ENCODE measurements at places on chromosomes 7 and 10. TPM values are rescaled to one million over a fixed set of nuclear protein-coding genes. Genes with fewer than 3 reads are reported as not detected.

DNA sequence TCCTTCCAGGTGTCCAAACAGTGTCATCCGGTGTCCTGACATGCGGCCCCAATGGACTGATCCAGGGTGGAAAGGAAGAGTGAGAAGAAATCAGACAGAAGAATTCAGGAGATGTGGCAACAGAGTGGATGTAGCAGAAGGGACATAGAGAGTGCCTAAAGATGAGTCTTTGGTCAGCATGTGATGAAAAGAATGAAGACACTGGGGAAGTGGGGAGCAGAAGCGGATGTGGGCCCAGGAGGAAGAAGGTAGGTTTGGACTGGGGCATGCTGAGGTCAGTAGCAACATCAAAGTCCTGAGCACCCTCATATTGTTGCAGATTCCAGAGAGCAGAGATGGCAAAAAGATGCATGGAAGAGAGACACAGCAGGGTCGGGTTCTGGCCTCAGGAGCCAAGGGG, 71.8 kb upstream of the STEAP1B start:
- H3K36me3 ChIP-seq, result no peaks in the 10 kb centered on the region
- no peaks in the 10 kb centered on the region for H3K27me3 ChIP-seq
- no peak overlapping the region for H3K27ac ChIP-seq
- H3K4me3 ChIP-seq, result no peak overlapping the region

GRCh38 chr10:42937048-42937447, 139.8 kb upstream of the RET start:
- H3K27me3 ChIP-seq, result no peaks in the 10 kb centered on the region
- H3K27ac ChIP-seq, result no peak overlapping the region
- H3K4me3 ChIP-seq, result no peak overlapping the region

The PILRA gene
- 8.6 TPM for total RNA-seq

DNA sequence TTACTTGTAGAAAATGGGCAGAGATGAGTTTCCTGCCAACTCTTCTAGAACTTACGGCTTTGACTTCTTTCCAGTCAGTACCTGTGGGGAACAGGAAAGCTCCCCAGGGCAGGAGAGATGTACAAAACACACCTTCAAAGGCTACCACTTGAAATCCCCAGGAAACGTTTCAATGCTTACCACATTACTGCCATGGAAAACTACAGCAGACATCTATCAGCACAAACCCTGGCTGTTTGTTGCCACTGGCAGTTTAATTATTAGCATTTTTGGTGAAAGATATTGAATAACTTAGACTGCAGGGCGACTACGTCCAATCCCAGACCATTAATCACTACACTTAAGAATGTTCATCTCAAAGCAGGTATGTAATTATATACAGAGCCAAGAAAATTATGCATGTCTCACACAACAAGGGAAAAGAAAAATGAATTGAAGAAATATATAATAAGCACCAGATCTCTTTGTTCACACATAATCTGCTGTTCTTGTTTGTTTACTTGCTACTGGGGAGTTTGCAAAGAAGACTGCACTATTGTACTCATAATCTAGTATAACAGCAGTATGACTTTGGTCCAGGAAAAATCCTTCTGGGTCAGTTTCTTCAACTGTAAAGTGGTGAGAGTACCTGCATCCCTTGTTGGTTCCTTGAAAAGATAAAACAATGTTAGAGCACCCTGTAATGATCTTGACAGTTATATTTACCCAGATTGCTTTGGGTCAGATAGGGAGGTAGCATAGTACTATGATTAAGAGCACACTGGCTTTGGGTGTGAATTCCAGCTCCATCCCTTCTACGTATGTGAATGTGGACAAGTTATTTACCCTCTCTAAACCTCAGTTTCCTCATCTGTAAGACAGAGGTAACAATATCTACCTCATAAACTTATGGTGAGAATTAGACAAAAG, 138.3 kb downstream of the DOCK4 start:
- no peaks in the 10 kb centered on the region for H3K27me3 ChIP-seq
- no peaks in the 10 kb centered on the region for H3K36me3 ChIP-seq
- DNase-seq, result no peak
- H3K4me3 ChIP-seq, result no peak overlapping the region
- H3K27ac ChIP-seq, result peak overlapping the region; percentile 13
- H3K4me1 ChIP-seq, result peaks cover 18% of the 10 kb centered on the region

The RHOBTB1 gene
- 9.4 TPM for total RNA-seq

The CLCN1 gene
- not detected for total RNA-seq

DNA sequence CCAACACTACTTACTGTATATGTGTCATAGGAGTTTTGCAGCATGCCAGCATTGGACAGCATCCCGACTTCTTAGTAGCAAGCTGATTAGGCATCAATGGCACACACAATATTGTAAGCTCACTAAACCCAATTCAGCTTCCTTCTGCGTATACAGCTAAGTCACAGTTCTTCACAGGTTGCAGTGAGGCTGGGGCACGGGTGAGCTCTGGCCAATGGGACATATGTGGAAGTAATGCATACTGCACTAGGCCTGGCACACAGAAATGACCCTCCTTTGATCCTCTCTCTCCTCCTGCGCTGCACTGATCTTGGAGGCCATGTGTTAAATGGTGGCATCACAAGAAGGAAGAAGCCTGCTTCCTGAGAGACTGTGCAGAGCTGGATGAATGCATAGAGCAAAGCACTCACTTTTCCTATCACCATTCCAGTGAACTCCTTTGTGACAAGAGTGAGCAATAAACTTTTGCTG, 11.9 kb downstream of the RAB11FIP2 start:
- H3K4me1 ChIP-seq, result peaks cover 9% of the 10 kb centered on the region
- H3K27me3 ChIP-seq, result no peaks in the 10 kb centered on the region
- no peak for DNase-seq
- H3K36me3 ChIP-seq, result no peaks in the 10 kb centered on the region
- H3K4me3 ChIP-seq, result no peak overlapping the region

DNA sequence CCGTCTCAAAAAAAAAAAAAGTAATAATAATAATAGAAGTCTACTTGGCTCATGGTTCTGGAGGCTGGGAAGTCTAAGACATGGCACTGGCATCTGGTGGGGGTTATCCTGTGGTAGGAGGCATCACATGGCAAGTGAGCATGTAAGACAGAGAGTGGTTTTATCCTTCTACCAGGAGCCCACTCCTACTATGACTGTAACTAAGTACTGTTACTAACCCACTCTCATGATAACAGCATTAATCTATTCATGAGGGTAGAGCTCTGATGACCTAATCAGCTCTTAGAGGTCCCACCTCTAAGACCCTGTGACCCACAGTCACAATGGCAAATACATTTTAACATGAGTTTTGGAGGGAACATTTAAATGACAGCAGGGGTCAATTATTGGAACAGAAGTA, 43.3 kb upstream of the NRF1 start:
- no peaks in the 10 kb centered on the region for H3K36me3 ChIP-seq
- no peak overlapping the region for H3K27ac ChIP-seq
- H3K4me1 ChIP-seq, result no peaks in the 10 kb centered on the region
- H3K27me3 ChIP-seq, result no peaks in the 10 kb centered on the region

The VWDE gene
- total RNA-seq, result not detected

The MYPN gene
- not detected for total RNA-seq

The ARHGEF5 gene
- total RNA-seq, result 36.5 TPM

DNA sequence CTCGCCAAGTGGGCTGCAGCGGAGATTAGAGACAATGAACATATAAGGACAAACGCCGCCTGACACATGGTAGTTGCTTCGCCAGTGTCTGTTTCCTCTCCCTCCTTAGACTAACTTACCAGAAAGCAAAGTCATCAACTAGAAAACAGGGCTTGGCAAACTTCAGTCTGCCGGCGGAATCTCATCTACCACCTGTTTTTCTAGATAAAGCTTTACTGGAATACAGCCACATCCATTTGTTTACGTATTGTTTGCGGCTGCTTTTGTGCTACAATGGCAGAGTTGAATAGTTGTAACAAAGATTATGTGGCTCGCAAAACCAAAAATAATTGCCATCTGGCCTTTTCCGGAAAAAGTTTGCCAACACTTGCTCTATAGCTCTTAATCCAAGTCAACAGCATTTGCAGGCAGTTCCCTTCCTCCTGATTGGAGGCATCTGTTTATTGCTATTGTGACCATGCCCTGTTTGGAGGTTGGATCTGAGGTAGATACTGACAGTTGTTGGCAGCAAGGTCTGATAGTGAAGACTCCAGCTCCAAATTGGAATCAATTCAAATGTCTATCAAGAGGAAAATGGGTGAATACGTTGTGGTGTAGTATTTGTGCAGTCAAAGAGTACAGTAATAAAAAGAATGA, 260.6 kb downstream of the POU6F2 start:
- no peak for DNase-seq
- H3K27ac ChIP-seq, result no peak overlapping the region
- H3K36me3 ChIP-seq, result no peaks in the 10 kb centered on the region
- H3K27me3 ChIP-seq, result no peaks in the 10 kb centered on the region

GRCh38 chr7:69177941-69178494, 420.3 kb upstream of the AUTS2 start:
- H3K4me1 ChIP-seq, result no peaks in the 10 kb centered on the region
- no peaks in the 10 kb centered on the region for H3K27me3 ChIP-seq
- no peak for DNase-seq

DNA sequence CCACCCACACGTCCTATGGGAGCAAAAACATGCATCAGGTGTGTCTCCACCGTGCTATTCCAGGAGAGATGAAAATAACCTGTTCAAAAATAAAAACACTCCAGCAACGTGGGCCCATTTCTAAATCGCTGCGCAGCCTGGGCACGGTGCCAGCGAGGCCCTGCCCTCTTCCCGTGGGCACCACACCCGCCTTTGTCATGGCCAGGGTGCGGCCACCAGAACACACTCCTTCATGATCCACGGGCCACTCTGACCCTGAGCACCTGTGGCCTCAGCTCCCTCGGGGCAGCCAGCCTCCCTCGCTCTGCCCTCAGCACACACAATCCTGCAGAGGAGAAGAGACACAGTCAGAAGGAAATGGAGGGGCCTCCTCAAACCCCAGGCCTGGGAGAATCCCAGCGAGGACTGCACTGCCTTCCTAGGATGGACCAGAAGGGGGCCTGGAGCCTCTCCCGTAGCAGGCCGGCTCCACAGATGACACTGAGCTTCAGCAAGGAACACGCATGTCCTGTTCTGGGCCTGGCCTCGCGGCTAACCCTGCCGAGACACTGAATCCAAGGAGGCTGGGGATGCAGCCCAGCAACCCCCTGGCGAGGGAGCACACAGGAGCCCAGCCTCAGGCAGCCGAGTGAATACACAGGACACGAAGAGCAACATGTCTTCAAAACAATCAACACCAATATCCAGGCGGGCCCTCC, 169.0 kb downstream of the MAD1L1 start:
- H3K27ac ChIP-seq, result no peak overlapping the region
- no peaks in the 10 kb centered on the region for H3K27me3 ChIP-seq
- H3K4me1 ChIP-seq, result no peaks in the 10 kb centered on the region

- no peaks in the 10 kb centered on the region for H3K4me1 ChIP-seq
- H3K4me3 ChIP-seq, result no peak overlapping the region
- H3K27me3 ChIP-seq, result no peaks in the 10 kb centered on the region
Measured at GRCh38 chr7:72503644-72504043, 91.5 kb upstream of the CALN1 start.

- H3K36me3 ChIP-seq, result no peaks in the 10 kb centered on the region
- H3K4me3 ChIP-seq, result no peak overlapping the region
- no peak overlapping the region for H3K27ac ChIP-seq
Measured at GRCh38 chr10:31350891-31351290, 31.9 kb downstream of the ZEB1 start.

The GET4 gene
- total RNA-seq, result 37.2 TPM

The AIFM2 gene
- total RNA-seq, result 13.2 TPM

The GNGT1 gene
- total RNA-seq, result not detected

DNA sequence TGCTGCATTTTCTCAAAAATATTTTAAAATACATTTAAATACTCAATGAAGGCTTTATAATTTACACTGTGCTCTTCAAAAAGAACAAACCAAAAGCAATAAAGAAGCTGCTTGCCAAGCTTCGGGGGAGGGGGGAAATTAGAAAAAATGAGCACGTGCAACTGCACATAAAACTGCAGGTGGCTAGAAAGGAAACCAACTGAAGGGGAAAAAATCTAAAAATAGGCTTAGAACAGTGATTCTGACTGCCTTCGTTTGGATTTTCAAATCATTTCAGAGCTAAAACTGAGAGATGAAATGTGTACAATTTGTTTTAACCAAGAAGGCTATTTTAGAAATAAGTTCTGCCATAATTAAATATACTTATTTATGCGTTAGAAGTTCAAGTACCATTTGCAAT, 61.4 kb downstream of the ABI1 start:
- no peak overlapping the region for H3K4me3 ChIP-seq
- H3K27ac ChIP-seq, result no peak overlapping the region
- no peaks in the 10 kb centered on the region for H3K36me3 ChIP-seq
- no peak for DNase-seq
- no peaks in the 10 kb centered on the region for H3K27me3 ChIP-seq

- H3K4me1 ChIP-seq, result no peaks in the 10 kb centered on the region
- H3K27me3 ChIP-seq, result no peaks in the 10 kb centered on the region
Measured at GRCh38 chr7:121621937-121622336, 225.8 kb upstream of the FAM3C start.

DNA sequence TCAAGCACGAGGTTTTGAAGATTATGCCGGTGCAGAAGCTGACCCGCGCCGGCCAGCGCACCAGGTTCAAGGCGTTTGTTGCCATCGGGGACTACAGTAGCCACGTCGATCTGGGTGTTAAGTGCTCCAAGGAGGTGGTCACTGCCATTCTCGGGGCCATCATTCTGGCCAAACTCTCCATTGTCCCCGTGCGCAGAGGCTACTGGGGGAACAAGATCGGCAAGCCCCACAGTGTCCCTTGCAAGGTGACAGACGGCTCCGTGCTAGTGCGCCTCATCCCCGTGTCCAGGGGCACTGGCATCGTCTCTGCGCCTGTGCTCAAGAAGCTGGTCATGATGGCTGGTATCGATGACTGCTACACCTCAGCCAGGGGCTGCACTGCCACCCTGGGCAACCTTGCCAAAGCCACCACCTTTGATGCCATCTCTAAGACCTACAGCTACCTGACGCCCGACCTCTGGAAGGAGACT, 284.7 kb downstream of the GPR37 start:
- H3K4me1 ChIP-seq, result no peaks in the 10 kb centered on the region
- no peak overlapping the region for H3K27ac ChIP-seq
- no peaks in the 10 kb centered on the region for H3K36me3 ChIP-seq
- H3K4me3 ChIP-seq, result no peak overlapping the region
- H3K27me3 ChIP-seq, result peaks cover 3% of the 10 kb centered on the region

The ALOX5 gene
- 2.9 TPM for total RNA-seq

- H3K27me3 ChIP-seq, result no peaks in the 10 kb centered on the region
- no peak overlapping the region for H3K4me3 ChIP-seq
- no peaks in the 10 kb centered on the region for H3K4me1 ChIP-seq
- no peaks in the 10 kb centered on the region for H3K36me3 ChIP-seq
- no peak overlapping the region for H3K27ac ChIP-seq
Measured at GRCh38 chr10:25556457-25556856, 377.6 kb upstream of the MYO3A start.
